ENCODE measurements at places on chromosomes 3 and 15.

GRCh38 chr3:11198070-11198469 is 43.8 kb downstream of the HRH1 start:
- DNase-seq: no peak

DNA sequence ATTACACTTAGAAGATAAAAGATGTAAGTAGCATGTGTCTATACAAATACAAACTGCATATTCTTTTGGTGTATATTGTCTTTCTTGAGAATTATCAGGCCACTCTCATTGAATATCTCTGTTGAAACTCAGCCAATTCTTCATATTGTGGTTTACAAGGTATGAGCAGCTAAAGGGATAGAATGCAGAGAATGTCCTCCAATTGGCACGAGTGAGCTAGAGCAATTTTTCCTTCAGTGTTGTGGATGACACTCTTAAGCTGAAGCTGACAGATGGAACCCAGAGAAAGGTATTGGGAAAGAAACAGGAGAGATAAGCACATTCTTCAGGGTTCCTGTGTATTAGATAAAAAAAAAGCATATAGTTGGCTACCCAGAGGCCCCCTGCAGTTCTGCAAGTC is 453.1 kb downstream of the EPHA3 start:
- DNase-seq: no peak

DNA sequence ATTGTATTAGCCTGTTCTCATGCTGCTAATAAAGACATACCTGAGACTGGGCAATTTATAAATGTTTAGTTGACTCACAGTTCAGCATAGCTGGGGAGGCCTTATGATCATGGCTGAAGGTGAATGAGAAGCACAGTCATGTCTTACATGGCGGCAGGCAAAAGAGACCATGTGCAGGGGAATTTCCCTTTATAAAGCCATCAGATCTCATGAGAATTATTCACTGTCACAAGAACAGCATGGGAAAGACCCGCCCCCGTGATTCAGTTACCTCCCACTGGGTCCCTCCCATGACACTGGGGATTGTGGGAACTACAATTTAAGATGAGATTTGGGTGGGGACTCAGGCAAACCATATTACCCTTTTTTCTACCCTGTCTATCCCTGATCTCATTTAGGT is 51.5 kb upstream of the MYZAP start:
- no peak for DNase-seq

GRCh38 chr15:79170256-79170664 is 79.7 kb upstream of the RASGRF1 start:
- no peak for DNase-seq

DNA sequence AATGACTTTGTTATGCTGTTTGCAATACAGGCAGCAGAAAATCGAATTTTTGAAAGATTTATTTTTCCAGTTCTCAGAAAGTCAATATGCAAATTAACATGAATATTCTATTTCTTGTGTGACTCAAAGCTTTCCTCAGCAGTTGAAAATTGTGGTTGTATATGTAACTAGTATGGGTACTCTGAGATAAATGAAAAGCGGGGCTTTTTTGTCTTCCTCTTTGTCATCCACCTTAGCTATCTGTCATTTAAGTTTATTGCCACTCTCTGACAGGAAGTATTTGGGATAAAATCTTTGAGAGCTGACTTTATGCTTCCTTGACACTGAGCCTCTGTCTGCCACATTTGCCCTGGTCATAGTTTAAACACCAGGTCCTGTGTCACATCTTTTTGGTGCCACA is 91.5 kb downstream of the ATG7 start:
- no peak for DNase-seq

- DNase-seq: no peak
Observed at GRCh38 chr3:187914231-187914630, 169.0 kb upstream of the BCL6 start.

DNA sequence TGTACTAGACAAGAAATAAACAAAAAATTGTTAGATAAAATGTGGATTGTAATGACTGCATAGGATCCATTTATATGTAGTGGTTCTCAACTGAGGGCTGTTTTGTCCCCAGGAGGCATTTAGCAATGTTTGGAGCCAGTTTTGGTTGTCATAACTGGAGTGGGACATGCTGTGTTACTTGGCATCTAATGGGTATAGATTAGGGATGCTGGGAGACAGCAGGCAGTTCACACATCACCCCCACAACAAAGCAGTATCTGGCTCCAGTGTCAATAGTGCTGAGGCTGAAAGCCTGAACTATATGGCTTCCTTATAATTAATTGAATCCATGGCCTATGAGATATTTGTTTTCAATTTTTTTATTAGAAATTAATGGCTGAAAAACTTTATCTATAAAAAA is 72.0 kb upstream of the SAMMSON start:
- DNase-seq: no peak

DNA sequence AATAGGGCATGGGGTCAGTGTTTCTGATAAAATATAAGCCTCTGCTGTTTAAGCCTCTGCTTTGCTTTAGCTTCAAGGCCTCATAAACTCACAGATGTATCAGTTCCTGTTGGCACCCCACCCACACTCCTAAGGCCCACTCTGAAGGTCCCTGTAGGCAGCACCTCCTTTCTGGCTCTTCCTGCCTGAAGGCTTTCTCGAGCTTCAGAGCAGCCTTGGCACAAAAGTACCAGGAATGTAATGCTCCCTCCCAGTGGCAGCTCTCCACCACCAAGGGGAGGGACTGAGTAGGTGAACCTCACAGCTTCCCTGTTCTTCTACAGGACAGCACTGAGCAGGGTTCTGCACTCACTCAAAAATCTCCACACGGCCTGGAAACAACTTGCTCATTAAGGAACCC is 102.2 kb downstream of the ABHD5 start:
- DNase-seq: no peak

GRCh38 chr3:59809710-59810444 is 760.1 kb upstream of the CFAP20DC start:
- peak; percentile 37 for DNase-seq

GRCh38 chr15:87144775-87145174 is 1065.1 kb downstream of the AGBL1 start:
- DNase-seq: no peak

DNA sequence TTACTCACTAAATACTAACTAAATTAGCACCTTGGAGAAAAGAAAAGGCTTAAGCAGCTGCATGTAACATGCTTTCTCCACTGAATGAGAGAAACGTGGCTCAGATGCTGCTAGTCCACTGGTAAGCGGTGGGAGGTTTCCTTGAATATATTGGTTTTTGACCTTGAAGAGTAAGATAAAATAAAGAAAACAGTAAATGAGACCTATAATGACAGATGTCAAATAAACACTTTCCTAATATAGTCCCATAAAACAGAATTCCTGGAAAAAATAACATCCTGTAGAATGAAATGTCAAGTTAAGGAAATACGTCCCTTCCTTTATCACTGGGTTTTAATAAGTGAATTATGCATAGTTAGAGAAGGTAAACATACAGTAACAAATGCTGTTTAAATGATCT is 215.0 kb downstream of the DPH6 start:
- DNase-seq: no peak
